ENCODE measurements at places on chromosomes 16 and 17.

GRCh38 chr17:49612726-49613125, 37.1 kb downstream of the NXPH3 start:
- DNase-seq: no peak

DNA sequence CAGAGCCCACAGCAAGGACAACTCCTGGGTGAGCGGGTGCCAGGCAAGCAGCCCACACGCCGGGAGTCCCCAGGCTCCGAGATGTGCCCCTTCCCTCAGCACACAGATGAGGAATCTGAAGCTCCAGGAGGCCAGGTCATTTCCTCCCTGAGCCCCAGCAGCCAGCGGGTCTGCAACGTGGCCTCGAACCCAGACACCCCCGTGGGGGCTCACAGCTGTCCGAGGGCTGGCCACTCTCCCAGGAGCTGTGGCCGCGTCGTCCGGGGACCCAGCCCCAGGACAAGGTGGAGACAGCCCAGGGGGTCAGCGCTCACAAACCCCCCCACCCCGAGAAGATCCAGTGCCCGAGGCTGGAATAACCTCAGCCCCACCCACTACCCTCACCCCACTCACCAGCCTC, 17.4 kb upstream of the C1QTNF8 start:
- DNase-seq: no peak

DNA sequence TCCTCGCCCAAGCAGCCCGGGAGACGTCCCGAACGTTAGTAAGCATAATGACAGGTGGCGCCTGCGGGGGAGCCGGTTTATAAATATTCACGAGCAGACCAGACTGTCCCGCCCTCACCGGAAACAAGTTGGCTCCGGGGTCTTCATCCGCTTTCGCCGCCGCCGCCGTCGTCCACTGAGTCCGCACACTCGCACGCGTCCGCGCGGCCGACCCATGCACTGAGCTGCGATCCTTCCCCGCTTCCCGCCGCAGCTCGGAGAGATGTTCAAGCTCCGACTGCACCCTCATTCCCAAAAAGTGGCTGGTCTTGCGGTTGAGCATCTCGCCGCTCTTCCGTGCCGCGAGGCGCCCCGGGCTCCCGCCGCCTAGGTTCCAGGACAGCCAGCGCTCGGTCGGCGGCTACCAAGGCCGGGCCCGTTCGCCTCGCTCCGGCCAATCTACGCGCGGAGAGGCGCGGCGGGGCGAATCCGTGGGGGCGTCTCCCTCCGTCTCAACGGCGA, 385 bp downstream of the CFAP119 start:
- DNase-seq: peak; percentile 46

DNA sequence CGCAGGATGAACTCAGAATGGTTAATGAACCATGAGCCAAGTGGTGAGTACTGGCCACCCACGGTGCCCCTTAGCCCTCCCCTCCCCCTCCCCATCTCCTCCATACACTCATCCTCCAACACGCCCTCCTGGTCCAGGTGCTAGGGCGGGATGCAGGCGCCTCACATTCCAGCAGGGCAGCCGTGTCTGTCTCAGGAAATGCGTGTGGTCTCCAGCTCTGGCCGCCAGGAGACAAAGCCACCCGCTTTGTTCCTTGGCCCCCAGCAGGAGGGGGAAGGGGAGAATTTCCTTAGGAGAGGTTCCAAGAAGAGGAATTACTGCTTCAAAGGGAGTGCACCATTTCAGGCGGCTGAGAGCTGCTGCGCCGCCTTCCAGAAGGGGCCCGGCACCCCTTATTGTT, 29.7 kb upstream of the RMI2 start:
- DNase-seq: no peak

- DNase-seq: no peak
These were observed 9.7 kb upstream of the SNF8 start for GRCh38 chr17:48954300-48954755.

Data from activated naive CD4-positive, alpha-beta T cell treated with anti-CD3 and anti-CD28 coated beads, Interleukin-2, amount 50 U/mL, for 16 hours (primary cell).